ENCODE measurements at places on chromosomes 16 and 17.

DNA sequence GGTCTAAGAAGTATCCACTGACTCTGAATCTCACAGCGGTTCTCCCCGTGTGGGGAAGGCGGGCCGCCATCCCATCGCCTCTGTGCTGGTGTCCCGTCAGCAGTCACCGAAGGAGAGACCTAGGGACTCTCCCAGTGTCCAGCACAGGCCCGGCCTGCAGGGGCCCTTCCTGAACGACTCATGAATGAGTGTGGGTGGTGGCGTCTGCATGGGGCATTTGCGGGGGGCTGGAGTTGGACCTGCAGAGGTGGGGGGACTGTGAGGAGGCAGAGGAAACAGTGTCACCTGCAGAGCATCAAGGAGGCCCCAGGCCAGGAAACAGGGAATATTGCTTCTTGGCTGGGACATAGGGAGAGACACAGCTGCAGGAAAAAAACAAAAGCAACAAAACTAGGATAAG lies 10.3 kb downstream of the KCNG4 start:
- DNase-seq: no peak

GRCh38 chr16:28191364-28191960 lies 20.3 kb downstream of the XPO6 start:
- DNase-seq: no peak

GRCh38 chr16:49740256-49740655 lies 115.7 kb downstream of the ZNF423 start:
- DNase-seq: no peak

DNA sequence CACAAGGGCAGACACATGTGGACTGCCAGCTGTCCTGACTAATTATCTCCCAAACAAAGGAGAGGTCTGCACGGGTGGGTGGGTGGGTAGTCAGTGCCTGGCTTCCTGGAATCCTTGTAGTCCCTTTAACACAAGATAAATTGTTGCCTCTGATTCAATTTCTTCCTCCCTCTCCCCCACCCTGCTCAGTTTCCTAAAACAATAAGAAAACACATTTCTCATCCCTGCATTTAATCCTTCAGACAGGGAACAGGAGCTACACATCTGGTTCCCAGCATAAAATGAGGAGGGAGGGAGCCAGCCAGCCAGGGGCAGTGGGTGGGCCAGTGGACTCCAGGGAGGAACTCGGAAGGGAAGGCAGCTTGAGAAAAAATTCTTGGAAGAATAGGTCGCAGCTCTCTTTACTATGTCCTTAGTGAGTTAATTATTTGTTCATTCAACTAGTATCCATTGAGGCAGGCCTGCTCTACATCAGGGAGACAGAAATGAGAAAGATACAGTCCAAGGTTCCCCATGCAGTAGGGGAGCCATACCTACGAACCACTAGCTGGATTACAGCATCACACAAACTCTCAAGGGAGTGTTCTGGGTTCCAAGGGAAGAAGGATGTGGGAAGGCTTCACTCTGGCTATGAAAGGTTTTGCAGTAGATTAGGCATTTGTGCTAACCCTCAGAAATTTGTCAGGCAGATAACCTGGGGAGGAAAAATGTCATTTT lies 58.3 kb downstream of the CCT6B start:
- peak; percentile 17 for DNase-seq

DNA sequence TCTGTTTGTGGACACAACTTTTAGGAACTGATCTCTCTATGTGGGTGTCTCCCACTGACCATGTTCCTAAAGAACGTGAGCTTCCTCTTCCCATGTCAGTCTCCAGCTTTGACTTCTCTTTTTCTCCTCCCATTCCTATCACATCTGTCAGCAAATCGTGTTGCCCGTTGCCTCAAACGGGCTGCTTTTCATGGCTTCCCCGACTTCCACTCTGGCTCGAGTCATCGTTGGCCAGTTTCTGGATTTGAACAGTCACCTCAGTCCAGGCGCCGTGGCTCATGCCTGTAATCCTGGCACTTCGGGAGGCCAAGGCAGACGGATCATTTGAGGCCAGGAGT lies 5.4 kb downstream of the ABCC1 start:
- DNase-seq: no peak

GRCh38 chr17:43754947-43755346 lies 3.6 kb downstream of the SOST start:
- no peak for DNase-seq

DNA sequence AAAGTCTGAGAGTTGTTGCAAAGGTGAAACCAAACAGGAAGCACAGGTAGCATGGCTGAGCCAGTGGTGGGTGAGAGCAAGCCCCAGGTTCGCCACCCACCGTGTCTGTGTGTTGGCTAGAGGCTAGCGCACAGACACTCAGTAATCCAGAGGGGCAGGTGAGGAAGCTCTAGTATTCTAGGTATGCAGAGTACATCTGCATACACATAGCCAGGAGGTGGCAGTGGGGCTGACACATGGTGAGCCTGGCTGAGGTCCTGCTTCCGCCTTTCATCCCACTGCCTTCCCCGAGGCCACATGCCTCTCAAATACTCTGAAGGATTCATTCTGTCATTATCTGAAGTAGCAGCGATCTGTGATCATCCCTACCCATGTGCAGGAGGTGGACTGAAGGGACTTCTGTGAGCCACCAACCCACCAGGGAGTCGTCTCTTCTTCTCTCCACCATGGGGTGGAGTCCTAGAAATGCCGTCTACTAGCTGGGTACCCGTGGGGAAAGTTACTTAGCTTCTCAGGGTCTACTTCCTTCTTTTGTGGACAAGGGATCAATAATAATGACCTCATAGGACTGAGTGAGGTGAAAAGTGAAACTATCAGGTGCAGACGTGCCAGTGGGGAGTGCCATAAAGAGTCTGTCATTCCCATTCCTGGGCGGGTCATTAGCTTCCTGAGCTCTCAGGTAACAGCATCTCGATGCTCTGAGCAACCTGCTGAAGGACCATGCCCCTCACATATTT lies 36.0 kb upstream of the ICAM2 start:
- DNase-seq: no peak

DNA sequence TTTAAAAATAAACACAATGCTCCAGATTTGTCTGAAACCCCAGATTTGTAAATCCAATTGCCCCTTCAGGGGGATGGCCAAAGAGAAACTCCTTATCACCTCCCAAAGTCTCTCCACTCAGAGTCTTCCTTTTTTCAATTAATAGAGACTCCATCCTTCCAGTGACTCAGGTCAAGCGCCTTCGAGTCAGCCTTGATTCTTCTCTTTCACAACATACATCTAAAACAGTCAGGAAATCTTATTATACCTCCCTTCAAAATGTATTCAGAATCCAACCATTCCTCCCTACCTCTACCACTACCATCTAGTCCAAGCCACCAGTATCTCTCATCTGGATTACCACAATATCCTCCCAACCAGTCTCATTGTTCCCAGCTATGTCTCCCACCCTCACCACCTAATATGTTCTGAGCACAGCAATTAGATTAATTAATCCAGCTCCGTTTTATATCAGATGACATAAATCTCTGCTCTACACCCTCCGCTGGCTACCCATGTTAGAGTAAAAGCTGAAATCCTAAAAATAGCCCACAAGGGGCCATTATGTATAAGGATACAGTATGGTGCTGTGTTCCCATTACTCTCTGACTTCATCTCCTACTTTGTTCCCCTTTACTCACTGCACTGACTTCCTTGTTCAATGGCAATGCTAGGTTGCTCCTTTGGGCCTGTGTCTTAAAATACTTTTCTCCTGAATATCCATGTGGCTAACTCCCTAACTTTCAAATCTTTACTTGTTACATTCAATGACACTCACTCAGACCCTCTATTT lies 11.8 kb downstream of the SIAH1 start:
- DNase-seq: no peak

DNA sequence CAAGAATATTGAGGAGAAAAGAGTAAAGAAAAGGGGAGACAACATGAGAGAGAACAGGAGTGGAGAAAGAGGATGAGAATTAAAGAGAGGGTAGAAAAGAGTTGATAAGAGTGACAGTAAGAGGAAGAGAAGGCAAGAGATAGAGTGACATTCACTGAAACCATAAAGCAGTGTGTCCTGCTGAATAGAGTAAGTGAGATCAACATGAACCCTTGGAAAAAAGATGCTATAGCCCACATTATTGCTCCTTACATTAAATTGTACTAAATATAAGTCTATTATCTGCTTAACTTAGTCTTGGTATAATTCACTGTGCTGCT lies 489.5 kb downstream of the SHISA9 start:
- DNase-seq: no peak

GRCh38 chr17:60247836-60248461 lies 98.2 kb downstream of the CA4 start:
- DNase-seq: no peak

- no peak for DNase-seq
These were observed 36.8 kb downstream of the C17orf58 start for GRCh38 chr17:67959510-67959909.

DNA sequence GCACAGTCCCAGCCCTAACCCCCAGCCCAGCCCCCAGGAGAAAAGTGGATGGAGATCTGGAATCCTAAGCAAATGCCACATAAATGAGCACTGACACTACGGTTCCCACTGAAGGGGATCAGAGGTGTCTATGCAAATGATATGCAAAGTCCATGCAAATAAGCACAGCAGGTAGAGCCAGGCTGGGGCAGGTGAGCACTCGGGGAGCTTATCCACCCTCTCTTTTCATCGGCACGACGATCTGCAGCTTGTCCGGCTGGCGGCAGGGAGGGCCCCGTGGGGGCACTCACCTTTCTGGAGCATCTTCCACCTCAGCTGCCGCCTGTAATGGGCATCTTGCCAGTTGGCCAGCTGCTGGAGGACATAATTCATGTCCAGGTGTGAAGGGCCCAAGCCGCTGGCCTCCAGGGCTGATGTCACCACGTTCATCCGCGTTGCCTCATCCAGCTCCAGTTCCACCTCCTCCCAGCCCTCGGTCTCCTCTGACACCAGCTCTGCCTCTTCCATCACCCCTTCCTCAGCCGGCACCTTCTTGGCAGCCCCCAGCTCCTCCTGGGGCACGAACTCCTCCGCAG lies 9.9 kb downstream of the HAP1 start:
- no peak for DNase-seq

DNA sequence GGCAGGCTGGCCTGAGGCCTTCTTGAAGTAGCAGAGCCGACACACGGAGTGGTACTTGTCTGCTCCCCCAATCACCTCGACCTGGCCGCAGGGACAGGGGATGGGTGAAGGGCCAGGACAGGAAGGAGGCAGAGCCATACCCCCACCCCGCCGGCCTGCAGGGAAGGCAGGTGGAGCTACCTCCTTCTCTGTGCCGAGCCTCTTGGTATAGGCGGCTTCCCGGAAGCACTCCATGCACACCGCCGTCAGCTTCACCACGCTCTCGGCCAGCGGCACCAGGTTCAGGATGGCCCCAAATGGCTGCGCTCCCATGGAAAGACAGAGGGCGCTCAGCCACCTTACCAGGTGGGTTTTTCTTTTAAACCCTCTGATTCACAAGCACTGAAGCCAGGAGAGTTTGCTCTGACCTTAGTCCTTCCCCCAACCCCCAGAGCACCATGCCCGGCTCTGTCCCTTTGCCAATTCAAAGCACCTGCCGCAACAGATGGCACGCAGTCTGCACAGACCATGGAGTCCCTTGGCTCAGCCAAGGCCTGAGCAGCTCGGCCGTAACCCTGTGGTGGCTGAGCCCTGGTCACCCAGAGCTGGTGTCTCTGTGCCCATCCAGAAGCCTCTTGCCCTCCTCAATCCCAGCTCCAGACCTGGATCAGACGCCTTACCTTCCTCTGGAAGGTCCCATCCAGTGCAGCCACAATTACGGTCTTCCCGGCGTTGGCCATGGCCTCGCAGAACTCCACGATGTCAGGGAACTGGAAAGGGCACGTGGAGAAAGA lies 6.7 kb downstream of the SYNGR2 start:
- DNase-seq: no peak

GRCh38 chr16:69329369-69330285 lies 761 bp downstream of the PDF start:
- no peak for DNase-seq

GRCh38 chr16:77807021-77807420 lies 18.7 kb downstream of the VAT1L start:
- DNase-seq: no peak

DNA sequence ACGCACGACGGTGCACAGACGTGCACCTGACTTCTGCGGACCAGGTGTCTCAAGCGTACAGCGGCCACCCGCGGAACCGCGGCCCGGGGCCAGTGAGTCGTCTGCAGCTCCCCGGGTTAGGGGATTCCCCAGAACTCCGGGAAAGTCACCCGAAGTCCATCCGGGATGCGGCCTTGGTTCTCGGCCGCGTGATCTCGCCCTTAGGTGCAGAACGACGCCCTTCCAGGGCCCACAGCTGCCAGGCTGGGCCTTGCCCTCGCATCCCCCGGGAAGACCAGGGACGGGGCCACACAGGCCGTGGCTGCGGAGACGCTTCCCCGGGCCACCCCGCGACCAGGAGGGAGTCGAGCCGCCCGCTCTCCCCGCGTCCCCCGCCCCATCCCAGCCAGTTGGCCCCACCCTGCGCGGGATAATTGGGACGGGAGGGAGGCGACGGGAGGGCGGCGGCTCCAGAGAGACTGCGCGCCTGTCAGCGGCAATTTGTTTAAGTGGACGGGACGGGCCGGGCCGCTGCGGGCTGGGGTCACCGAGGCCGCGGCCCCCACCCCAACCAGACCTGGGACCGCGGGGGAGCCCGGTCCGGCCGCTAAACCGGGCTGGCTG lies 3.6 kb upstream of the TBX2 start:
- DNase-seq: no peak

DNA sequence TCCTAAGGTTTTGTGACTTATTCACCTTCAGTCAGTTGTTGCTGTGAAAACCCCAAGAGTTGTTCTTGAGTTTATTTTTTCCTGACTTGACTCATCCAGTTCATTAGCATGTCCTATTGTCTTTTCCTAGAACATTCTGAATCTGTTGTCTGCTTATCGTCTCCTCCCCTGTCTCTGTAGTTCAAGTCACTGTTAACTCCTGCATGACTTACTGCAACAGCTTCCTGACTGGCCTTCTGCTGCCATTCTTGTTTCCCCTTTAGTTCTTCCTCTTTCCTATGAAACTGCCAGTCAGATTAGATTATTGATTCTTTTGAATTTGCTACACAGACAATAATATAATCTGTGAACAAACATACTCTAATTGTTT lies 161.5 kb downstream of the FTO start:
- no peak for DNase-seq

GRCh38 chr17:36994438-36994837 lies 45.7 kb downstream of the AATF start:
- no peak for DNase-seq

- DNase-seq: no peak
These were observed 229.9 kb downstream of the ABCC12 start for GRCh38 chr16:47925811-47926460.

- DNase-seq: no peak
These were observed 26.4 kb downstream of the PSME3IP1 start for GRCh38 chr16:57159447-57159846.

DNA sequence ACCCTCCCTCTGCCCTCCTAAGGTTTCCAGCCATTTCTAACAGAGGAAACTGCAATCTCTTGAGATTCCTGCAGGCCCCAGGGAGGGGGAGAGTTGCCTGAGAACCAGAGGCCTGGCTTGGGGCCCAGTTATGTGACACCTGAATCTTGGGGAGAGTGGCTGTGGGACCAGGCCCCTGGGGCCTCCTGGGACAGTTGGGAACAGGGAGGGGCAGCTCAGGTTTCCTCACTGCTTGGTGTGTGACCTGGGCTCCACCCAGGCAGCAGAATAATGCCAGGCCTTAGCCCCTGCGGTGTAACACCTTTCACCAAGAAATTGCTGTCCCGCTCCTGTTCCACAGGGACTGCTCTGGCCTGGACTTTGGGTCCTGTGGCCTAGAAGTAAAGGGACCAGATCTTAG lies 44.3 kb upstream of the CRHR1 start:
- no peak for DNase-seq

GRCh38 chr17:31249835-31250141 lies 47.3 kb downstream of the OMG start:
- DNase-seq: no peak
